Jurkat, Clone E6-1 (cell line): ENCODE measurements at places on chromosomes 13 and 19.
A peak's percentile ranks its signal among the peaks of the same experiment; 100 is the strongest.

DNA sequence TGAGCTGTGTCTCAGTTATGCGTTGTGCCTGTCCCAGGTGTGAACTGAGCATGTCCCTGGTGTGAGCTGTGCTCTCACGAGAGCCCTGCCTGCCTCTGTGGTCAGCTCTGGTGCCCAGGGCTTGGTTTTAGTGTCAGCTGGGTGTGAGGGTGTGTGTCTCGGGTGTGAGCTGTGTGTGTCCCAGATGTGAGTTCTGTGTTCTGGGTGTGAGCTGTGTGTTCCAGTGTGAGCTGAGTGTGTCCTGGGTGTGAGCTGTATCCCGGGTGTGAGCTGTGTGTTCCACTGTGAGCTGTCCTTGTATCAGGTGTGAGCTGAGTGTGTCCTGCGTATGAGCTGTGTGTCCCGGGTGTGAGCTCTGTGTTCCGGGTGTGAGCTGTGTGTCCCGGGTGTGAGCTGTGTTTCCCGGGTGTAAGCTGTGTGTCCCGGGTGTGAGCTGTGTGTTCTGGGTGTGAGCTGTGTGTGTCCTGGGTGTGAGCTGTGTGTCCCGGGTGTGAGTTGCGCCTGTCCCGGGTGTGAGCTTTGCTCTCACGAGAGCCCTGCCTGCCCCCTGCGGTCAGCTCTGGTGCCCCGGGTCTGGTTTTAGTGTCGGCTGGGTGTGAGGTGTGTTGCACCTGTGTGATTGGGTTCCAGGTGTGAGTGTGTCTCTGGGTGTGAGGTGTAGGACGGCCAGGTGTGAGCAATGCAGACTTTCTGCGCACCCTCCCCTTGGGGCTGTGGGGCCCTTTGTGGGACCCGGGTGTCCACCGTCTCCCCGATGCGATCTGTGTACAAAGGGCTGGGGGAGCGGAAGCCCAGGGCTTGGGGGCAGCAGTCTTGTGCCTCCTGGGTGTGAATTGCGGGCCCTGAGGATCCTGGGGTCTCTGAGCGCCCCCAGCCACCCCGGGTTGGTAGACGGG lies 7.1 kb upstream of the PEAK3 start:
- no peak for DNase-seq

GRCh38 chr19:3518659-3519058 lies 12.5 kb downstream of the FZR1 start:
- DNase-seq, result no peak

- peak; percentile 42 for DNase-seq
Measured at GRCh38 chr19:15264061-15264932, 32.0 kb upstream of the EPHX3 start.

- no peak for DNase-seq
Measured at GRCh38 chr13:89846926-89847585, 1500.4 kb upstream of the MIR17HG start.

- no peak for DNase-seq
Measured at GRCh38 chr19:42099336-42099925, 23.5 kb downstream of the ZNF574 start.

- no peak for DNase-seq
Measured at GRCh38 chr19:58038688-58039204, 4.9 kb downstream of the ZSCAN1 start.

DNA sequence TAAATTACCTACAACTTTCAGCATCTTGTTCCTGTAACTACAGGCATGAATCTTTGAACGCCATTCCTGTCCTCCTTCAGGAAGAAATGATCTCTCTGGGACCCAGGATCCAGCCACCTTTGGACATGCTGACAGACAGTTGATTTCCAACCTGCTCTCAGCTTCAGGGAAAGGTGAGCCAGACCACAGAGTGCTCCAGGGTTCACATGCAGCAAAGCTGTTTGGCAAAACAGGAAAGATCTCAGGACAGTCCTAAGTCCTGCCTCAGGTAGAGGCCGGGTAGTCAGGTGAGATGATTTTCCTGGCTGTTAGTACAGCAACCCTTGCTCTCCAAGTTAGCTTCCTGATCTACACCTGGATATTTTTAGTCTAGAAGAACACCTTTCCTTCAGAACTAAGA lies 9.1 kb downstream of the SLC15A1 start:
- DNase-seq, result no peak

GRCh38 chr13:43110036-43110435 lies 86.7 kb downstream of the DNAJC15 start:
- no peak for DNase-seq

DNA sequence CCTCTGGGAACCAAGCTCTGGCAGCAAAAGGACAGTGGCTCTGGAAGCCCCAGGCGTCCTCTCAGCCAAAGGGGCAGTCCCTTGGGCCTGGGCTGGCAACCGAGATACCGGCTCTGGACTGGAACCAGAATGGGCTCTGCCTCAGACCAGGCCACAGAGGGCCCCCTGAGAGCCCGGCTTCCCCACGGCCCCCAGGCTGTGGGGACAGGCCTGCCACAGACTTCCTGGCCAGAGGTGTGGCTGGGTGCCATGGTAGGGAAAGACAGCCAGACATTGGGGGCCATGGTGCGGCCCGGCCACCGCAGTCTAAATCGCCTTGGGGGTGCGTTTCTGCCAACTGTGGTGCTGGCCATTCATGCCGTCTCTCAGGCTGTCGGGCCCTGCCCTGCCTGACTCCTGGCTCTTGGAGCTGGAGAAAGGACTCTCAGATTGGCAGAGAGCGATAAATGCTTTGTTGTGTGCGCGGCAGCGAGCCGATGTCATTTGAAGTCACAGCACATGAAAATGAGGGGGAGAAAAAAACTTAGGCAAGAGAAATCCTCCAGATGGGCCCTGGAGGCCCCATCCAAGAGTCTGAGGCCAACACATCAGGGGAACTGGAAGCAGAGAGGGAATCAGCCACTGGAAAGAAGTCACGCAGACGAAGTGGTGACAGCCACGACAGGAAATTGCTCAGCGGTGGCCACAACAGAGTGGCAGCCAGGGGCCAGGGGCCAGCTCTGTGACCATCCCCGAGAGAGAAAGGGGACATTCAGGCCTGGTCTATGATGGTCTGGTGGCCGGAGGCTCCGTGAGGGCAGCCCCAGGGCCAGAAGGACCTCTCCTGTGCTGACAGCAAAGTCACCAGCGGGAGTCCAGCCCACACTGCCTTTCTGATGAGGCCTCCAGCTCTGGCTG lies 26.5 kb downstream of the SH3GL1 start:
- no peak for DNase-seq

DNA sequence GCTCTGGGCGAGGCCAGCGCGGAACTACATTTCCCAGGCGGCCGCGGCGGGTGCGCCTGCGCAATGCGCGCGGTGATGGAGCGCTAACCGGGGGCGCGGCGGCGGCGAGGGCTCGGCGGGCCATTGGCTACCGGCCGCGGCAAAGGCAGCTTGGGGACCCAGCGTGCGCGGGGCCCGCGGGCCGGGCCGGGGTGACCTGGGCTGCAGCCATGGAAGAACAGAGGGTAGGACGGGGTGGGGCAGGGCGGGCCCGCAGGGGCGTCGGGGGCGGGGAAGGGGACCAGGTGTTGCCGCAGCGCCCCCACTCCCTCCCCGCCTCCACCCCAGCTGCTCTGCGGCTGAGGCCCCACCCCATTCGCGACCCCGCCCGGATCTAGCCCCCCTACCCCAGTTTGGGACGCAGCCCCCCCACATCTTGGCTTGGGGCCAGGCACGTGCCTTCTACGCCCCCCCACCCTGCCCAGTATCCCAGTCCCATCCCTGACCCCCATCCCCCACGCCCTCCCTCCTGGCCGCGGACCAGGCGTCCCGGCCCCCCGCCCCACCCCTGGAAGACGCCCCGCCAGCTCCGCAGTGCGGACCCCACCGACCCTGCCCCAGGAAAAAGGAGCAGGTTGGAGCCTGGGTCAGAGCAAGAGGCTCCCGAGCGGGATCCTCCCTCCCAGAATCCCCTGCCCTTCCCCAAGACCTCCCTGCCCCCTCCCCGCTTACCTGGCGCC lies at the start of gene FSD1:
Gene FSD1, plus strand, starts transcription at position 61 of the 719 bp plus-strand sequence. Its CDS starts 149 bp downstream, at position 210.
- peak; percentile 42 for DNase-seq

- no peak for DNase-seq
Measured at GRCh38 chr19:6239401-6239844, 40.4 kb downstream of the MLLT1 start.

- DNase-seq, result no peak
Measured at GRCh38 chr13:78934336-78934735, 275.4 kb upstream of the OBI1 start.

- no peak for DNase-seq
Measured at GRCh38 chr13:58619396-58620113, 988.0 kb downstream of the PCDH17 start.

GRCh38 chr19:2512523-2513431 lies 36.9 kb downstream of the GADD45B start:
- DNase-seq, result no peak

DNA sequence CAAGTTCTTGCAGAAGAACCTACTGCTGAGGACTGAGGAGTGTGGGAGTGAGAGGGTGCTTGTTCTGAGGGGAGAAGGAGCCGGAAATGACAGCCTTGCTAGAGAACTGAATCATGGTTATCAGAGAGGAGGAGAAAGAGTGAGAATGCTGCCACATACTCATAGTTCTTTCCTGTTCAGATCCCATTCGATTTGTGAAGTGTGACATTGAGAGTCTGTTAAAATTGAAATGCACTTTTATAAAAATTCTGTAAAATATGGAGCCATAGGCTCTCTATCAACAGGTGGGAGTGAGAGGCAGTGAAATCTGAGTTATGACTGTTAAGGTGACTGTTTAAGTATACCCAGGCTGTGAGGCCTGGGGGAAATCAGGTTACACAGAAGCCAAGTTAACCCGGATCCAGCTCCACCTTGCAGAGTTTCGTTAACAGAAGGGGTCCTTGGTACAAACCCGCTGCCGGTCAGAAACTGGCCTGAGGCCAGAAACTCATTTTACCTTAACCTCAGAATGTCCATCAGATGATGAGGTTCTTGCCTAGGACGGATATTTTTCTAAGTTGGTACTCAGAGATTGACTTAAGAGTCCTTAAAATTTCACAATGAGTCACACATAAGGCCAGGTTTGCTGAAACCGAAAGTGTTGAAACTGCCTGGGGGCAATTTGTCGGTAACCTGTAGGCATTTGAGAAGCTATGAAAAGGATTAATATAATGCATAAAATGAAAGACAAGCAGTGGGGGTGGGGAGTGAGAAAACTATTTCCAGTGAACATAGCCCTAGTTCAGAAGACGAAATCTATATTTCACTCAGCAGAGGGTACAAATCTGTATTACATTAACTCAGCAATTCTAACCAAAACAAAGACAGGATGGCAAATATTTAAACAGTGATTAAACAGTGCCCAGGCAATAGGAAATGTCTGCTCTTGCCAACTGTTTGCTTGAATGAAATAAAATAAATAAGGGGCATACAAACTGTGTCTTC lies 350.5 kb downstream of the KCNRG start:
- DNase-seq, result peak; percentile 46

GRCh38 chr19:2260341-2260805 lies 4.2 kb upstream of the JSRP1 start:
- no peak for DNase-seq

GRCh38 chr19:58356766-58357480 lies 3.6 kb upstream of the A1BG start:
- no peak for DNase-seq

DNA sequence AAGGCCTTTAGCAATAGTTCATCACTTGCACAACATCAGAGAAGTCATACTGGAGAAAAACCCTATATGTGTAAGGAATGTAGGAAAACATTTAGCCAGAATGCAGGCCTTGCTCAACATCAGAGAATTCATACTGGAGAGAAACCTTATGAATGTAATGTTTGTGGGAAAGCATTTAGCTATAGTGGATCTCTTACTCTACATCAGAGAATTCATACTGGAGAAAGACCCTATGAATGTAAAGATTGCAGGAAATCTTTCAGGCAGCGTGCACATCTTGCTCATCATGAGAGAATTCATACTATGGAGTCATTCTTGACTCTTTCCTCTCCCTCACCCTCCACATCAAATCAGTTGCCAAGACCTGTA lies 19.8 kb downstream of the ZNF583 start:
- no peak for DNase-seq

- DNase-seq, result no peak
Measured at GRCh38 chr13:39196965-39197646, 158.8 kb downstream of the NHLRC3 start.

GRCh38 chr13:111555268-111555808 lies 234.9 kb downstream of the TEX29 start:
- no peak for DNase-seq

DNA sequence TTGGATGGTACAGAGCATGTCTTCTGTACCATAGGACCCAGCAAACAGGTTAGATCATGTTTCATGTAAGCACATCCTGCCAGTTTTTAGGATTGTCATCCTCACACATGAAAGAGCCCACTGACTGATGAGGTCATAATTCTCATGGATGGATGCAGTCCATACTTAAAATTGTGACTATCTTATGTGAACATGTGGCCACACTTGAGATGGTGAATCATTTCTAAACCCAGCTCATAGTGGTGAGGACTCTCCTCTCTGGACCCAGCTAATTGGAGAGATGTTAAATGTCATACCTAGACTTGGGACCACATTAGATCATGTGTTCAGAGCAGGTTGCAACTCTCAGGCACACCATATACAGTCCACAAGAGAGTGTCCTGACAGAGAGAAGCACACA lies 24.8 kb upstream of the ZNF254 start:
- DNase-seq, result no peak

DNA sequence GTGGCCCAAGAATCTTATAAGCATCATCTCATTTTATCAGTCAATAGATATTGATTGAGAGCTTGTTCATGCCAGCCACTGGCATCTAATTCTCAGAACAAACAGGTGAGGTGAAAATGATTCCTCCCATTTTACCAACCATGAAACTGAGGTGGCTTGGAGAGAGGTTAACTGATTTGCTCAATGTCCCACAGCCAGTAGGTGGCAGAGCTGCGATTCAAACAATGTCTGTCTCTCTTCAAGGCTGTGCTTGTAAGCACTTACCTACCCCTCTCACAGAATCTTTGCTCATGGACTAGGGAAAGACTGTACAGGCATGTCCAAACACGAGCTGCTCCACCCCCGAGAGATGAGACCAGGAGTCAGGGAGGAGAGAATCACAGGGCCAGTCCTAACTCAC lies 21.5 kb upstream of the GSX1 start:
- peak; percentile 60 for DNase-seq

- DNase-seq, result no peak
Measured at GRCh38 chr13:83166550-83166949, 715.7 kb downstream of the SLITRK1 start.

DNA sequence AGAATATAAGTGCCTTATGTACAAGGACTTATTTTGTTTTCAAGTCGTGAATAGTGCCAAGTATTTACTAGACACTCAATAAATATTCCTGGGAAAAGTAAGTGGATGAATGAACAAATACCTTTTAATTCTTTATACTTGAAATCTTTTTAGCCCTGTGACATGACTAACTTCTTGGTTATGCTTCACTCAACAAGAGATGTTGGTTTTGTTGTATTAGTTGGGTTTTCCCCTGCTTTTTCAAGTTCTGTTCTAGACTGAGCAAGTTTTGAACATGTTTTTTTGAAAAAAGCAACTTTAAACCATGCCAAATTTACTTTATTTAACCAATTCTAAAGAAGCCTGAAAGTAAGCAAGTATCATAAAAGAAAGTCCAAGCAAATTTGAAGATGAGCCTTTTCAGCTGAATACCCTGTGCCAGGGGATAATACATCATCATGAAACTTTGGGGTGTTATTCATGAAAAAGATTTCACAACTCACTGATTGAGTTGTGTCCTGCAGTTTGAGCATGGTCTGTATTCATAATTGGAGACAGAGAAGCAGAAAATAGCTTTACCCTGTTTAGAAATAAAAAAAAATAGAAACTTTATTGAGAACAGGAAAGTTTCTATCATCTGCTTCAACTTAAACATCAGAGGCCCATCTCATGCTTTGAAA lies 11.1 kb downstream of the LMO7 start:
- no peak for DNase-seq

- DNase-seq, result no peak
Measured at GRCh38 chr13:31756346-31756745, 17.0 kb downstream of the RXFP2 start.

GRCh38 chr19:57338877-57339276 lies 12.2 kb upstream of the ZNF304 start:
- no peak for DNase-seq
